ENCODE measurements at places on chromosomes 1 and 21.

- peaks cover under 1% of the 10 kb centered on the region for H3K36me3 ChIP-seq
- peaks cover 53% of the 10 kb centered on the region for H3K27me3 ChIP-seq
- H3K4me1 ChIP-seq = no peaks in the 10 kb centered on the region
- no peak overlapping the region for H3K4me3 ChIP-seq
- no peak overlapping the region for H3K27ac ChIP-seq
Observed at GRCh38 chr21:38979271-38980121, 173.8 kb downstream of the ETS2 start.

DNA sequence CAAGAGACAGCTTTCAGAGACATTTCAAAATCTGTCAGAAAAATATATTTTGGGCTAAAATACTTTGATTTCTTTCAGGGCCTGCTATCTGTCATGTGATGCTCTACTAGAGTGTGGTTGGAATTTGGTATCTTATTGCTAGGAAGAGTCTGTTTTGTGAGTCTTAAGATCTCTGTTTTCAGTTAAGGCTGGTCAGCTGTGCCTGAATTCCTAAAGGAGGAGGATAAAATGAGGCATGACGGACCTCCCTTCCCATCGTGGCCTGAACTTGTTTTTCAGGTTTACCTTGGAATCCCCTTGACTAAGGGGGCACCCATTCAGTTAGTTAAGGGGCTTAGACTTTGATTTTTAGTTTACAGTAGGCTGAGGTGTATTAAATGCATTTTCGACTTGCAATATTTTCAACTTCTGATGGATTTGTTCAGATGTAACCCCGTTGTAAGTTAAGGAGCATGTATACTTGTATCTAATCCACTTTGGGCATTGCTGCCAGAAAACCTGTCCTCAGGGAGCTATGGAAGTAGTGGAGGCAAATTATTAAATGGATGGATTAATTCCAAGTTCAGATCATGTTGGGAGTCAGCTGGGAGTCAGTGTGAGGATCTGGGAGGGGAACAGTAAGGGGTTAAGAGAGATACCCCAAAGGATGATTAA lies 18.3 kb downstream of the CAPN2 start:
- no peaks in the 10 kb centered on the region for H3K27me3 ChIP-seq
- no peak for DNase-seq
- H3K4me1 ChIP-seq = peaks cover 85% of the 10 kb centered on the region
- peaks cover 34% of the 10 kb centered on the region for H3K36me3 ChIP-seq
- no peak overlapping the region for H3K4me3 ChIP-seq
- peak overlapping the region; percentile 95 for H3K27ac ChIP-seq

DNA sequence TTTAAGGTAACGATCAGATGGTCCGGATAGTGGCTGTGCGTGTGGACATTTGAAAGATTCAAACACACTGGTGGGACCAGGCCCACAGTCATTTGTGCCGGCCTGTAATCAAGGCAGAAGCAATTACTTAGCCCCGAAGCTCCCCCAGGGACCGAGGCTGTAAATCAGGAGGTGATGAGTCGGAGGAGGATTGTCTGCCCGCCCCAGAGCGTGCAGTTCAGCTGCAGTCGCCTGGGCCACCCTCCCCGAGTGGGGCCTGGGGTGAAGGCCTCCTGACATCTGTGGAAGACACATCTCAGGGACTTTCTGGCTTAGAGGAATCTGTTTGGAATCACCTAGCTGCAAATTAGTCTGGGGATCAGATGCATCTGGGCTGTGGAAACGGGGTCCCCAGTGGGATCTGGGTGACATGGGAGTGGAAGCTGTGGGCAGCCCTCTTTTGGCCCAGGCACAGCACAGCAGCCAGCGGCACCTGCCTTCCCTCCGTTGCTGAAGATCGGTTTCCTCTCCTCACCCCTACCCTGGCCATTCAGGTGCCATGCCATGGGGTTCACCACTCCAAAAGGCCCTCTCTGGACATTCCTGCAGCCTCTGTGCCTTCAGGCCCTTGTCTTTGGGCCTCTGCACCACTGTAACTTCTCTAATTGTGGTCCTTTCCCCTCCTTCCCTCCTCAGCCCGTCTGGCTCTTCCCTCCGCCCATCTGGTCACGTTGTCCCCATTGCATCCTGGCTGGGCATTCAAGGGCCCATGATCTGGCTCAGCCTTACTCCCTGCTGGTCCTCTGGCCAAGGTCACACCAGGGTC lies 25.7 kb downstream of the LHX4 start:
- H3K27me3 ChIP-seq = peaks cover 85% of the 10 kb centered on the region
- H3K4me3 ChIP-seq = no peak overlapping the region
- no peaks in the 10 kb centered on the region for H3K4me1 ChIP-seq
- no peak overlapping the region for H3K27ac ChIP-seq

GRCh38 chr1:164660412-164660772 lies 101.4 kb downstream of the PBX1 start:
- peaks cover 5% of the 10 kb centered on the region for H3K4me1 ChIP-seq
- H3K36me3 ChIP-seq = no peaks in the 10 kb centered on the region
- no peak overlapping the region for H3K4me3 ChIP-seq
- no peak for DNase-seq

- no peak overlapping the region for H3K27ac ChIP-seq
- peaks cover 6% of the 10 kb centered on the region for H3K36me3 ChIP-seq
- H3K4me3 ChIP-seq = no peak overlapping the region
- no peaks in the 10 kb centered on the region for H3K27me3 ChIP-seq
- no peaks in the 10 kb centered on the region for H3K4me1 ChIP-seq
Observed at GRCh38 chr1:25784575-25785051, 15.4 kb upstream of the SELENON start.

- no peaks in the 10 kb centered on the region for H3K27me3 ChIP-seq
- no peak overlapping the region for H3K4me3 ChIP-seq
- no peak overlapping the region for H3K27ac ChIP-seq
Observed at GRCh38 chr1:215044151-215044550, 38.4 kb upstream of the KCNK2 start.

DNA sequence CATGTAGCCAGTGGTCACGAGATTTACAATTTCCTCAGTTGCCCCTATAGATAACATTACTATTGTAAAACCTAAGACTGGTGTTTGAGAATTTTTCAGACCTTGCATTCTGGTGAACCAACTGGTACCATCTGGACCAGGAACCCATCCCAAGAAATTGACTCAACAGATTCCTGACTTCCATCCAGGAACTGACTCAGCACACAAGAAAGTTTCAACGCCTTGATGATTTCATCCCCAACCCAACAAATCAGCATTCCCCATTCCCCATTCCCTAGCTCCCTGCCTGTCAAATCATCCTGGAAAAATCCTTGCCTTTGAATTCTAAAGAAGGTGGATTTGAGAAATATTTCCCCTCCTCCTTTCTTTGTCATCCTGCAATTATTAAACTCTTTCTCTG lies 529.8 kb upstream of the PRMT6 start:
- H3K36me3 ChIP-seq = no peaks in the 10 kb centered on the region
- no peak overlapping the region for H3K27ac ChIP-seq
- no peak overlapping the region for H3K4me3 ChIP-seq

- H3K27ac ChIP-seq = no peak overlapping the region
- H3K4me3 ChIP-seq = peak overlapping the region; percentile 21
- H3K36me3 ChIP-seq = no peaks in the 10 kb centered on the region
- peaks cover 18% of the 10 kb centered on the region for H3K4me1 ChIP-seq
- no peak for DNase-seq
Observed at GRCh38 chr1:158117854-158118704, 62.6 kb upstream of the CD1D start.

- no peak overlapping the region for H3K4me3 ChIP-seq
- H3K36me3 ChIP-seq = peaks cover 12% of the 10 kb centered on the region
- no peaks in the 10 kb centered on the region for H3K27me3 ChIP-seq
- peaks cover 22% of the 10 kb centered on the region for H3K4me1 ChIP-seq
- H3K27ac ChIP-seq = no peak overlapping the region
- no peak for DNase-seq
Observed at GRCh38 chr1:3904843-3905185, 4.7 kb upstream of the C1orf174 start.

DNA sequence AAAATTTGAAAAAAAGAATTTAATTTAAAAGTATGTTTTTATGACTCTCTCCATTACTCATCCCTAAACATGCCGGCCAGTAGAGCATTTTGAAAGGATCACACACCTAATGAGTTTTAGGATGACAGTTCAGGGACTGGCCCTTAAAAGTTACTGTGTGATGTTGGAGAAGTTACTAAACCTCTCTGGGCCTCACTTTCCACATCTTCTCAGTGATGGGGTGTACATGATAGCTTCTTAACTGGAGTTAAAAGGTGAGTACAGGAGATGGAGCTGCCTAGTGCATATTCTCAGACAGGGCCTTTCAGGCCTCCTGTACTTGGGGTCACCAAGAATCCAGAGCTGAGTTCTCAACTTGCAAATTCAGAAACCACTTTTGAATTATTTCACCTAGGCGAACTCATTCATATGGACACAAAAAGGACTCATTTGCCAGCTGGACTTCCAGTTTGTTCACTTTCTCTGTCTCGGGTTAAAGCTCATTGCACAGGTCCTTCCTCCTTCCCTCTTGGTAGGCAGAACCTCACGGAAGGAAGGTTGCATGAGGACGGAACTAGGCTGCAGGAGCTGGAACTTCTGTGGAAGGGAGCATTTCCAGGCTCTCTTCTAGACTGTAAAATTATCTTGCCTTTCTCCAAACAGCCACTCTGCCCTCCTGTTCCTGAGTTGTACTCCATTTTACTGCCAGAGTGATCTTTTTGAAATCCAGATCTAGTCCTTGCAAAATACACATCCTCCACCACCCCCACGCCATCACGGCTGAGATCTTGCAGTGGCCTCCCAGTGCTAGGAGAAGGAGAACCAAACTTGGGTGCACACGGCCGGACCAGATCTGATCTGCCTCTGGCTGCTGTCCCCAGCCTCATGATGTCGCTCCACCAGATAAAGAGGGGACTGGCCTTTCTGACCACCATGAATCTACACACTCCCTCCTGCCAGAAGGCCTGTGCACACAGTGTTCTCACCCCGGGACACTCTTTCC lies 4.3 kb upstream of the SLC30A1 start:
- DNase-seq = no peak
- peaks cover 16% of the 10 kb centered on the region for H3K4me1 ChIP-seq
- no peak overlapping the region for H3K27ac ChIP-seq
- no peaks in the 10 kb centered on the region for H3K27me3 ChIP-seq
- H3K36me3 ChIP-seq = peaks cover 4% of the 10 kb centered on the region

DNA sequence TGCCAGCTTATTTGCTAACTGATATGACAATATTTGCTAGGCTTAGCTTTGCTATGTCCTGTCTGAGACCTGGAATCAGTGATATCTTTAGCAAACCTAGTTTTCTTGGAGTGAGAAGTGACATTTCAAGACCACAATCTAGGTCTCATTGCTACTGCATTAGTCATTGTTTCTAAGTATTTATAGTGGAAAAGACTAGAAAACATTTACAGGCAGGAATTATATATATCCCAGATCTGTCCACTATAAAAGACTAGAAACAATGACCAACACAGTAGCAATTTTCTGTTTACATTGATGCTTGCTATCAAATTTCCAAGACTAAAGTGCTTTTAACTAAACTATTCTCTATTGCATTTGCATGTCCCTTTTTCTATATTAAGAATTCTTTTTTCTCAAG lies 5.0 kb upstream of the RGS18 start:
- H3K27ac ChIP-seq = no peak overlapping the region
- H3K36me3 ChIP-seq = no peaks in the 10 kb centered on the region
- no peak overlapping the region for H3K4me3 ChIP-seq
- no peak for DNase-seq
- no peaks in the 10 kb centered on the region for H3K4me1 ChIP-seq

DNA sequence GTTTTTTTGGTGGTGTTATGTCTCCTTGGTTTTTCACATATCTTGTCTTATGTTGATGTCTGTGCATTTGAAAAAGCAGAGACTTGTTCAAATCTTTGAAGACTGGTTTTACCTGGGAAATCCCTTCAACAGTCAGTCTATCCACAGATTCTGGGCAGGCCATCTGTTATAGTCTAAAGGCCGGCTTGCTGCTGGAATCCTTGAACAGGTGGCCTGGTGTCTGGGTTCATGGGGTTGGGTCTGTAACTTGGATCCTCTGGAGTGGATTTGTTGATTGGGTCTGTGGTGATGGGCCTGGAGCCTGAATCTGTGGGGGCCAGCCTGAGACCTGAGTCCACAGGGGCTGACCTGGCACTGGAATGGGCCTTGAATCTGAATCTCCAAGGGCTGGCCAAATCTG lies 12.2 kb downstream of the LORICRIN start:
- H3K4me1 ChIP-seq = no peaks in the 10 kb centered on the region
- no peak for DNase-seq
- peaks cover 2% of the 10 kb centered on the region for H3K36me3 ChIP-seq
- peaks cover 61% of the 10 kb centered on the region for H3K27me3 ChIP-seq
- no peak overlapping the region for H3K27ac ChIP-seq
- H3K4me3 ChIP-seq = no peak overlapping the region

GRCh38 chr1:21921100-21921875 lies 15.8 kb downstream of the HSPG2 start:
- H3K27me3 ChIP-seq = peaks cover 10% of the 10 kb centered on the region
- H3K27ac ChIP-seq = no peak overlapping the region
- no peaks in the 10 kb centered on the region for H3K4me1 ChIP-seq
- no peak overlapping the region for H3K4me3 ChIP-seq
- DNase-seq = no peak
